Caco-2 (cell line): ENCODE measurements at places on chromosomes 2 and 18.

DNA sequence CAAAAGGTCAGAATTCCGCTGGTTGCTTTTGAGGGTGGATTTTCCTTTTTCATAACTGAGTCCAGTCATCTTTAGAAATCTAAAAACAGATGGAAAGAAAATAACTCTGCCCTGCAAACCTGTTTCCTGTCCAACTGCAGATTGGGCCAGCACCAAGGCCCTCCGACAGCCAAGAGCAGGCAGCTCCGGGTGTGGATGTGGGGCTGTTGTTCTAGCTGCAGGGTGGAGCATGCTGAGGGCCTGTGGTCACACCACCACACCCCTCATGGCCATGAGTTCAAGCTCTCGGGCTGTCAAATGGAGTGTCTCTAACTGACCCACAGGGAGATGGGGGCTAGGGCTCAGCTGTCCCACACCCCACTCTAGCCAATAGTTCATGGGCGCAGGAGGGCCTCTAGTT, 69.3 kb upstream of the BZW1 start:
- peak overlapping the region; percentile 98 for H3K27ac ChIP-seq
- DNase-seq, result no peak
- no peaks in the 10 kb centered on the region; the same call in 1 of the 2 replicates for H3K36me3 ChIP-seq
- H3K4me3 ChIP-seq, result no peak overlapping the region
- no peaks in the 10 kb centered on the region for H3K27me3 ChIP-seq
- H3K4me1 ChIP-seq, result peaks cover 45% of the 10 kb centered on the region

DNA sequence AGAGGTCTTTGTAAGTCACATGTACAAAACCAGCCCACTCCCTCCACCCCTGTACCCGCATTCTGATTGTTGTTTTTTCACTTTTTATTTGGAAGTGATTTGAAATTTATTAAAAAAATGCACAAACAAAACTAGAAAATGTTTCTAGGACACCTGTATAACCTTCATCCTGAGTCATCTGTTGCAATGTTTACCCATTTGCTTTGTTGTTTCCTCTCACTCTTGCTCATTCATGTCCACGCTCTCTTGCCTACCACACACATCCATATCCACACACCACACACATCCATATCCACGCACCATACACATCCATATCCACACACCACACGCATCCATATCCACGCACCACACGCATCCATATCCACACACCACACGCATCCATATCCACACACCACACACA, 18.8 kb downstream of the ZNF407 start:
- no peak overlapping the region for H3K4me3 ChIP-seq
- H3K27ac ChIP-seq, result no peak overlapping the region
- no peaks in the 10 kb centered on the region for H3K27me3 ChIP-seq
- DNase-seq, result no peak
- H3K36me3 ChIP-seq, result no peaks in the 10 kb centered on the region

DNA sequence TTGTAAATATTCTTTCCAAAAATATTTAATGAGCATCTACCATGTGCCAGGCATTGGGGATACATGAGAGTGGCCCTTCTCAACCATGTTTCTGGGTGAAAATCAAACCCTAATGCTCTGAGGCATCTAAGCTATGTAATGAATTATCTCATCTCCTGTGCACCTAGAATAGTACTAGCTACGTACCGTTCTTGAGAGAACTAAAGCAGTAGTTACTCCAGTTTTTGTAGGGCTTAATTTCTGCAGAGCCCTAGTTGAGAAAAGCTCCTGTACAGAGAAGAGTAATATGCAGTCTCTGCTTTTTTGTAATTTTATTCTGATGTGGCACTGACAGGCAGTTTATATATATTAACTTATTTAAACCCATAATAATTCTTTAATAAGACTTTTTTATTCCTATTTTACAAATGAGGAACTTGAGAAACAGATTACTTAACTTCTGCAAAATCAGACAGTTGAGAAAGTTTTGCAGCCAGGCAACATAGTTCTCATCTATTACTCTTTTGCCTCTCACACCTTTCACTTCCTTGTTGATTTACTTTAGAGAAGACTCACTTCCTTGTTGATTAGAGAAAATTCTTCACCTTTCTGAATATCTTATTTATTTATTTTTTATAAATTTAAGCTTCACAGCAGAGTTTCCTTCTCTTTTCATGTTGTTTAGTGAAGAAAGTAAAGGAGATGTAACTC, 3.1 kb downstream of the SPOPL start:
- H3K4me1 ChIP-seq, result peaks cover 51% of the 10 kb centered on the region
- no peaks in the 10 kb centered on the region for H3K36me3 ChIP-seq
- H3K27me3 ChIP-seq, result no peaks in the 10 kb centered on the region
- DNase-seq, result no peak
- no peak overlapping the region for H3K27ac ChIP-seq

DNA sequence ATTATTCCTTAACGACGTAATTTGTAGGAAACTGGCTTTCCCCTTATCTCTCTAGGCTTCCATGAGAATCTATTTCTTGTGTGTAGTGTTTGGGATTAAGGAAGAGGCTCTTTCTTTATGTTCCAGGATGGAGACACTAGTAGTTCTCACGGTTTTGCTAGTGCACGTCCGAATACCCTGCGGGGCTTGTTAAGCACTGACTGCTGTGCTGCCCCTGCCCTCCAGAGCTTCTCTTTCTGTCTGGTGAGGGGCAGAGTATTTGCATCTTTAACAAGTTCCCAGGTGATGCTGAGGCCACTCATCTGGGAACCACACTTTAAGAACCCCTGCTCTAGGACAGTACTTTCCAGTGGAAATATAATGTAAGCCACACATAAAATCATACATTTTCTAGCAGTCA, 76.4 kb downstream of the SPATS2L start:
- 0 out of 2 replicates have a peak, but pooled peaks cover 3% of the 10 kb centered on the region for H3K36me3 ChIP-seq
- no peak overlapping the region for H3K4me3 ChIP-seq
- DNase-seq, result no peak
- H3K4me1 ChIP-seq, result peaks cover 43% of the 10 kb centered on the region
- H3K27ac ChIP-seq, result no peak overlapping the region

DNA sequence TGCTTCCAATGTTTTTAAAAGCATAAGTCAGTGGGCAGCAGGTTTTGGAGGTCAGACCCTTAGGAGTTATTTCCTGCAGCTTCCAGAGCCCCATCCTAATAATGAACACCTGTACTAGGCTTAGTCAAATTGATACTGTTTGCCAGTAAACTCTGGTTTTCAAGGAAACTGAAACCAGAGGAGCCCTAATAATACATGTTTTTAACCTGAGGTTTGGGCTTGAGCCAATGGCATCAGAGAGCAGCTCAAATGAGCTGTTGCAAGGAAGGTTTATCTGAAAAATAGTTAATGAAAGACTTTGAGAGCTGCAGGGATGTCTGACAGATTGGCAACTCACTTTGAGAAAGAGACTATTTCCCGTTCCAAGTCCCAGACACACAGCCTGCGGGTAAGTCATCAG, 54.6 kb downstream of the DCC start:
- no peak for DNase-seq
- no peaks in the 10 kb centered on the region for H3K4me1 ChIP-seq
- no peaks in the 10 kb centered on the region for H3K36me3 ChIP-seq
- H3K27ac ChIP-seq, result no peak overlapping the region

GRCh38 chr2:100670232-100670631, 107.4 kb downstream of the PDCL3 start:
- no peaks in the 10 kb centered on the region for H3K36me3 ChIP-seq
- no peak overlapping the region for H3K27ac ChIP-seq
- H3K4me3 ChIP-seq, result no peak overlapping the region
- H3K27me3 ChIP-seq, result no peaks in the 10 kb centered on the region

GRCh38 chr2:191657977-191658376, 20.0 kb upstream of the NABP1 start:
- H3K36me3 ChIP-seq, result no peaks in the 10 kb centered on the region
- no peak overlapping the region for H3K27ac ChIP-seq
- no peak for DNase-seq
- H3K4me3 ChIP-seq, result no peak overlapping the region
- peaks cover 16% of the 10 kb centered on the region for H3K4me1 ChIP-seq
- no peaks in the 10 kb centered on the region for H3K27me3 ChIP-seq

- no peaks in the 10 kb centered on the region for H3K4me1 ChIP-seq
- DNase-seq, result no peak
- H3K36me3 ChIP-seq, result no peaks in the 10 kb centered on the region
- no peaks in the 10 kb centered on the region for H3K27me3 ChIP-seq
Measured at GRCh38 chr2:45823723-45824206, 172.3 kb downstream of the PRKCE start.

DNA sequence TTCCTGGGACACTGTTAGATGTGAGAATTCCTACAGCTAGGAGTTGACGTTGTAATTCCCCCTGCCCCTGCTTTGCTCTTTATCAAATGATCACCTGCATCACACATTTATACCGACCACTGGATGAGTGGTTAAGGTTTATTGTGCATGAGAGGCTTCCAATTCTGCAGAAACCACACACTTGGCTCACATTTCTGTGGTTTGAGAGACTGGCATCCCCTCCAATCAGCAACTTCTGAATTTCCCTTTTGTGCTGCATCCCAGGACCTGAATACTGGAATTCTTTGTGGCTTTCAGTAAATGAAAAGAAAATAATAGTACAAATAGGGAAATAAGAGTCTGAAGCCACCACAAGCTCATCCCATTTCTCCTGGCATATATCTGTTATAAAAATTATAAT, 628.7 kb upstream of the PIK3C3 start:
- no peaks in the 10 kb centered on the region for H3K36me3 ChIP-seq
- H3K4me1 ChIP-seq, result no peaks in the 10 kb centered on the region; the same call in 1 of the 2 replicates
- H3K27ac ChIP-seq, result no peak overlapping the region
- H3K4me3 ChIP-seq, result no peak overlapping the region
- H3K27me3 ChIP-seq, result no peaks in the 10 kb centered on the region
- no peak for DNase-seq

DNA sequence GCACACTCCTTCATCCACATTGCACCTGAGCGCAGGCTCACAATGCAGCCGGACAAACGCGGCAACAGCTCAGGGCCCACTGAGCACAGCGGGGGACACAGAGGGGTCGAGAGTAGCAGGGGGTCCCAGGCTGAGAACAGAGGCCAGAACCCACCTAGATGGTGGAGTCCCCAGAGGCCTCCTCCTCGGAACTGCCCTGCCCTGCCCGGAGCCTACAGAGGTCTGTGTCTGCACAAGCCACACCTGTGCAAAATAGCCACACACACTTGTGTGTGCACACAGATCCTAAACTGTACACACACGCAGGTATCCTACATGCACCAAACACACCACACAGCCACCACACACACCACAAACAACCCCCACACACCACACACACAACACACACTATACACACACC, 72.8 kb downstream of the TMEM18 start:
- H3K27me3 ChIP-seq, result no peaks in the 10 kb centered on the region
- H3K4me1 ChIP-seq, result no peaks in the 10 kb centered on the region
- H3K27ac ChIP-seq, result no peak overlapping the region
- H3K4me3 ChIP-seq, result no peak overlapping the region
- no peak for DNase-seq

DNA sequence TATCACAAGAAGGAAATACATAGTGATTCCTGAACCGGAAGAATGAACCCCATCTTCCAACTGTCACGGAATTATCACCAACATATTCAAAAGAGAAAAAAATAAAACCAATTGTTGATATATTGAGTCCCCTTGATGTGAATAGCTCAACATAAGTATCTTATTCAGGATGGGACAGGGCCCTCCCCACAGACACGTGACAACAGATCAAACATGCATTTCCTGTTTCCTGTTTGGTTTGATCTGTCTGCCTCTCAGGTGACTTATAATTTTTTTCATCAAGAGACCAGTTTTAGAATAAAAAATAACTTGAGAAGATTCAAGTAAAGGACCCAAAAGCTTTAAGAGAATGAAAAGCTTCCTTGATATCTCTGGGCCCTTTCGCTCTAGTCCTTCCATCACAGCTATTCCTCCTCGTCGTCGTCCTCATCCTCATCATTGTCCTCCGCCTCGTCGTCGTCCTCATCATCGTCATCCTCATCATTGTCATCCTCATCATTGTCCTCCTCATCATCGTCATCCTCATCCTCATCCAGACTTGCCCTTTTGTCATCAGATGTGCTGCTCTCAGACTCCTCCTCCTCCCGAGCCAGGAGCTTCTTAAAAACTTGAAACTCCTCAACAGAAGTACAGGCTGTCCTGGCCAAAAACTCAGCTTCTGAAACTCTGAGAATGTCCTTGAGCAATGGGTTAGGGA, 6.3 kb downstream of the MTERF4 start:
- H3K36me3 ChIP-seq, result no peaks in the 10 kb centered on the region; the same call in none of the 2 replicates
- H3K27me3 ChIP-seq, result no peaks in the 10 kb centered on the region
- H3K4me3 ChIP-seq, result no peak overlapping the region
- 0 out of 2 replicates have a peak, but pooled peaks cover 4% of the 10 kb centered on the region for H3K4me1 ChIP-seq
- H3K27ac ChIP-seq, result no peak overlapping the region

GRCh38 chr2:43292851-43293743, 66.7 kb upstream of the ZFP36L2 start:
- peaks cover 8% of the 10 kb centered on the region for H3K36me3 ChIP-seq
- H3K27ac ChIP-seq, result peak overlapping the region; percentile 49
- H3K4me1 ChIP-seq, result peaks cover 16% of the 10 kb centered on the region
- no peak for DNase-seq
- H3K4me3 ChIP-seq, result no peak overlapping the region

DNA sequence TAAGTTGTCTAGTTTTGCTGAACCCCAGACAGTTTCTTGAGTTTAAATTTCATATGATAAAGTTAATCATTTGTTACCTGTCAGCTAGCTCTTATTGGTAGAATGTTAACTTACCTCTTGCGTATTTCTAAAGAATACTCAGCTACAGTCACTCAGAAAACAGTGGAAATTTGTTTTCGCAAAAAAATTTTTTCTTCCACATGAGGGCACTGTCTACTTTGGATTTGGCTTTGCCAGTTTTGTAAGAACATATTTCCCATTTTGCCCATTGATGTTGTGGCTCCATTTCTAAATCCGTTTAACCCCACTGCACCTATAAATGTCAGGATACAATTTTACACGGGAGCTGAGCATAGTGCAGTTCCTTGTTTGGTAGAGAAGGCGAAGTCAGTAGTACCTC, 19.1 kb upstream of the GCFC2 start:
- DNase-seq, result peak; percentile 33
- H3K27me3 ChIP-seq, result no peaks in the 10 kb centered on the region
- no peaks in the 10 kb centered on the region for H3K36me3 ChIP-seq
- no peaks in the 10 kb centered on the region for H3K4me1 ChIP-seq

- H3K27me3 ChIP-seq, result no peaks in the 10 kb centered on the region
- H3K4me1 ChIP-seq, result no peaks in the 10 kb centered on the region
- H3K36me3 ChIP-seq, result no peaks in the 10 kb centered on the region
- H3K4me3 ChIP-seq, result no peak overlapping the region
Measured at GRCh38 chr18:56402872-56403516, 235.4 kb downstream of the TXNL1 start.
